ENCODE measurements at places on chromosomes 16 and 17. TPM values are rescaled to one million over a fixed set of nuclear protein-coding genes. Genes with fewer than 3 reads are reported as not detected.
A peak's percentile ranks its signal among the peaks of the same experiment; 100 is the strongest.

FNDC8 gene
- total RNA-seq: not detected

KRTAP4-1 gene
- not detected for total RNA-seq

MYH8 gene
- total RNA-seq: not detected

PIMREG gene
- 1.1 TPM for total RNA-seq

CLEC18B gene
- 4.9 TPM for total RNA-seq

TAF15 gene
- total RNA-seq: 153 TPM

RASD1 gene
- 0.48 TPM for total RNA-seq

NUPR1 gene
- 3.8 TPM for total RNA-seq

- DNase-seq: no peak
These were observed 8.6 kb downstream of the PDIA2 start for GRCh38 chr16:291539-291938.

GRCh38 chr16:4182581-4183236 is 59.2 kb downstream of the SRL start:
- DNase-seq: no peak

DNA sequence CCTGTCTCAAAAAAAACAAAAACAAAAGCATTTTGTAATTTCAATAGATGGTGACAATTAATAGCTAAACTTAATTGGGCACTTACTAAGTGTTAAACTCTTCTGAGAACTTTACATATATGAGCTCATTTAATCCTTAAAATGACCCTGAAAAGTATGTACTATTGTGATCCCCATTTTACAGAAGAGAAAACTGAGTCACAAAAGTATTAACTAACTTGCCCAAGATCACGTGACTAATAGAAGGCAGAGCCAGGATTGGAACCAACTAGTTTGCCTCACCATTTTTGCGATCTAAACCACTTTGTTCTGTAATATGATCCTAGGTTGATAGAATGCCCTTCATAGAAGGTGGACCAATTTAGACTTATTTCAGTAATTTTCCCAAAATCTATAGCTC is 26.2 kb downstream of the VMP1 start:
- DNase-seq: no peak

DNA sequence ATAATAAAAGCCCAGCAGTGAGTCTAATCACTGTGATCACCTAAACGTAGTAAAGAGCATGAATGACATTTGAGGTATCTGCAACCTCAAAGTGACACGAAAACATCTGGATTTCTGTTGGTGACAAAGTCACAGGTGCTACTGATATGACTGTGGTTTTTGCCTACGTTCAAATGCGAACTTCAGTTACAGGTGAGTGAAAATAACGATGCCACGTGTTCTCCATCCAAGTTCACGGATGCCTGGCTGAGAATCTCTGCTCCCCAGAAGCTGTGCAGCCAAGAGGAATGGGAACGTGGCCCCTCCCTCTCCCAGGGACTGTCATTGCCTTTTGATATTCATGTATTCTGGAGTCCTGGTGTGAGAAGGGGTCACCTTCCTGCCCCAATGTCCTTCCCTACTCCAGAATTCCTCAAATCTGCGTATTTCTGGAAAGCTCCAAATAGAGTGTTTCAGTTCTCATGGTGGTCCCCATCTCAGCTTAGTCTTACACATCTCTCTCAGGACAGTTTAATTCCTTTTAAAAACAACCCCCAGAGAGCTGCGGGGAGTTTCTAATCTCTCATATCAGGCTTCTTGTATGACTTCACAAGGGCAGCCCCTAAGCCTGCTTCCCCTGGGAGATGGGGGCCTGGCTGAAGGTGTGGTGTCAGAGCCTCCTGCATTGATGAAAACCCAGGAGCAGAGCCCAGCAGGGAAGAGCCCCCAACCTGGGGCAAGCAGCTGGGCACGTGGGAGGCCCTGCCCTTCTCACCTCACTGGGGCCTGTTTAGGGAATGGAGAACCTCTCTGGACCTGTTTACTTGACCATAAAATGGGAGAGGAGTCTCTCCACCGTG is 25.8 kb downstream of the PIK3R5 start:
- no peak for DNase-seq

DNA sequence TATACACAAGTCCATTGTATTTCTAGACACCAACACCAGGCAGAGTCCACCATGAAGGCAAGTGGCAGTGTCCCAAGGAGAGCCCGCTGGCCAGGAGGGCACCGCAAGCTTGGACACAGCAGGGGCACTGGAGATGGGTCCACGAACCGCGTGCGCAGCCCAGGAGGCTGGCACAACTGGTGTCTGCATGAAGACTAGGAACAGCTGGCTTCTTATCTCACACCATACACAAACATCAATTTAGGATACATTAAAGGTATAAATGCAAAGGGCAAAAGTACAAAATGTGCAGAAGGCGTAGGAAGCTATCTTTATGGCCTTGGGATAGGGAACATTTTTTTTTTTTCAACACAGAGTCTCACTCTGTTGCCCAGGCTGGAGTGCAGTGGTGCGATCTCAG is 52.4 kb downstream of the ANKRD11 start:
- no peak for DNase-seq

DNA sequence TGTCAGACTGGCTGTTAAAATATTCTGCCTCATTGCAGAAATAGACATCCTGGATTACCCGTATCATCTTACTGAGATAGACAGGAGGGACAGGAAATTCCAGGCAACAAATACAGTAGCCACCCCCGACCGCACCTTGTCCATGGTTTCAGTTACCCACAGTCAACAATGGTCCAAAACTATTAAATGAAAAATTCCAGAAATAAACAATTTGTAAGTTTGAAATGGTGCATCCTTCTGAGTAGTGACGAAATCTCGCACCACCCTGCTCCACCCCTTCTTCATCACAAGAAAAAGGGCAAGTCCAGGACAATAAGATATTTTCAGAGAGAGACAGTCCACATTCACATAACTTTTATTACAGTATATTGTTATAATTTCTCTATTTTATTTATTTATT is 23.6 kb upstream of the PRSS54 start:
- DNase-seq: no peak

DNA sequence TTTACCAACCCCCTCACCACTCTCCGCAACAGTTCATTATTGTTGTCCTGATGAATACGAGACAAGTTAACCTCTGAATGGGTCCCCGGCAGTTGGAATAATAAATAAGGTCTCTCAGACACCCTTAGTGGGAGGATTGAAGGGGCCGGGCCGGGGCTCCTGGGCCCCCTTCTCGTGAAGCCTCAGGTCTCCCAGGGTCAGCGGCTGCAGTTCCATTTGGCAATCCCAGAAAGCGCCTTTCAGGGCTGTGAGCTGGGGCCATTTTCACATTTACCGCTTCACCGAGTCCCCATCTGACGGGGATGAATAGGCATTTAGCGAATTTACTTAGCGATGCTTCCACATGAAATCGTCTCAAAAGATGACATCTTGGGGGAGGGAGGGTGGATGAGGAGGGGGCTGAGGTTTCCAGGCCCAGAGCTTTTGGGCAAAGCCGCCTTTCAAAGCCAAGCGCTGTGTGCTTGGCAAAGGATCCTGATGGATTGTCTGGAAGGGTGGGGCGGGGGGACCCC is 309.8 kb downstream of the XYLT1 start:
- DNase-seq: no peak

GRCh38 chr16:80063031-80063712 is 462.6 kb upstream of the MAF start:
- no peak for DNase-seq

DNA sequence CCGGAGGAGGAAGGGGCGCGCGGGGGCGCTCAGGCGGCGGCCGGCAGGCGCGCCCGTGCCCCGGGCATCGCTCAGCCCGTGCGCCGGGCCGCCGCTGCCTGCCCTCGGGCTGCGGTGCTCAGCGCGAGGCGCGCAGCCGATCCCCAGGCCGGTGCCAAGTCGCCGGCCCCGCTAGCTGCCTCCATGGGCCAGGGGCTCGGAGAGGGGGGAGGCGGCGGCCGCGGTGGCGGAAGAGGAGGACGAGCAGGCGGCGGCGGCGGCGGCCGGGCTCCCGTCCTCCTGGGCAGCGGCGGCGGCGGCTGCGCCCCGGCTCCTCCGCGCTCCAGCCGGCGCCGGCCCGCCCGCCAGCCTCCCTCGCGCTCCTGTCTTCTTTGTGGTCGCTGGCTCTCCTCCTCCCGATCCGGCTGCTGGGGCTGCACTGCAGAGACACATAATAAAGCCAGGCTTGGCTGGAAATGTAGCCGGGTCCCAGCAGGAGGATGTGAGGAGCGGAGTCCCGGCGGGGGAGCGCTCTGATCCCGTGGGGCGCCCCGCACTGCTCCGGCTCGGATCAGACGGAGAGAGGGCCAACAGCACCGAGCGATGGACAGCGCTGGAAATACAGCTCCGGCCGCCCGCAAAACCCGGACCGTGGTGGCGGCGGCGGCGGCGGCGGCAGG is 889 bp upstream of the ZNF423 start:
- peak; percentile 79 for DNase-seq

DNA sequence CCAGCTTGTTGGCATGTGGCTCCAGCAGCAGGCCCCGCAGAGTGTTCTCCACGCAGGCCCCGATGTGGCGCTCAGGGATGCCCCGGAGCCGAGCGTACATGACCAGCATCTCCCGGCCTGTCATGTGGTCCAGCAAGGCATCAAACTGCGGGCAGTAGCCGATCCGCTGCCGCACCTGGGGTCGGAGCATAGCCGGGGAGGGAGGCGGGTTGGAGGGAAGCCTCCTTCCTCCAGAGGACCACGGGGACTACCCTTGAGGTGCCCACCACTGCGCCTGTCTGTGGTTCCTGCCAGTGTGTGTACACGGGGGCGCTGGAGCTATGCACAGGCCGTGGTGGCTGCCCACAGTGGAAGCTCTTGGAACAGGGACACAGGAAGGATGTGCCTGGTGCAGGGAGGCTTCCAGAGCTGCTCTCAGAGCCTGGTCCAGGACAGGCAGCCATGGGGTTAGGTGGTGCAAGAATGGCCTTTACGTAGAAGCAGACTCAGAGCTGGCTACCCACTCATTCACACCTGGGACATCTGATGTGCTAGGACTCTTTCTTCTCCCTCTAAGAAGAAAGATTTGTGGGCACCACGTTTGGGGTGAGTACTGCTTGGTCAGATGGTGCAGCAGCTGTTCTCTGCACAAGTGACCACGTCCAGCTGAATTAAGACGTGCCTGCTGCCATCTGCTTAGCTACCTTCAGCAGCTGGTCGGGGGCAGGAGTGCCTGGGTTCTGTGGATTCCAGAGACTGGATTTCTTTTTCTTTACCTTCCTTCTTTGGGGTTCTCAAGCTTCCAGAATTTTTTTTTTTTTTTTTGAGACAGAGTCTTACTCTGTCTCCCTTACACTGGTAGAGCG is 11.3 kb upstream of the RNPS1 start:
- DNase-seq: no peak

DNA sequence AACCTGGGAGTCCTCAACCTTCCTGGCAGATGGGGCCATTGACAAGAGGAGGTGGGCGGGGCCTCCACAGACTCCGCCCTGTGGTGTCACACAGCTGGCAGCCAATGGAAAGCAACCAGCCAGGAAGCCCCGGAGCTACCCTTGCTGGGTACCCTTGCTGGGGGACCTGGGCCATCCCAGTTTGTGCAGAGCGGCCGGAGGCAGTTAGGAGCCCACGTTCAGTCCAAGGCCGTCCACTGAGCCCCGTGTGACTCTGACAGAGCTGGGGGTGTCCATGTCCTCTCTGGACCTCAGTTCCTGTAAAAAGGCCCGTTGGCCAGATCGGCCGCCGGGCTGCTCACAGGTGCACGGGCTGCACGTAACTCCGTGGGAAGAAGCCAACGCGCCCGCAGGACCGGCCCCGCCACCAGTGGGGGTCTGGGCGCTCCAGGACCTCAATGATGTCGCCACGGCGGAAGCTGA is 17.1 kb upstream of the FAM83G start:
- DNase-seq: no peak

DNA sequence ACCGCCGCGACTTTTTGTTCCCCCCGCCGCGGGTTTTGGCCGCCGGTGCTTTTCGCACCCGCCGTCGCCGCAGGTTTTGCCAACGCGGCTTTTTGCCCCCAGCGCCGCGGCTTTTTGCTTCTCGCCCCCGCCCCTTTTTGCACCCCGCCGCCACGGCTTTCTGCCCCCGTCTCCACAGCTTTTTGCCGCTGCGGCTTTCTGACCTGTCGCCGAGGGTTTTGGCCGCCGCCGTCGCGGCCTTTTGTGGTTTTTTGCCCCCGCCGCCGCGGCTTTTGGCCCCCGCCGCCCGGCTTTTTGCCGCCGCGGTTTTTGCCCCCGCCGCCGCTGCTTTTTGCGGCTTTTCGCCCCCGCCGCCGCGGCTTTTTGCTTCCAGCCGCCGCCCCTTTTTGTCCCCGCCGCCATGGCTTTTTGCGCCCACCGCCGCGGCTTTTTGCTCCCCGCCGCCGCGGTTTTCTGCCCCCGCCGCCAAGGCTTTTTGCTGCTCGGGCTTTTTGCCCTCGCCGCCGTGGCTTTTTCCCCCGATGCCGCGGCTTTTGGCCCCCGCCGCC is 151.1 kb downstream of the KCNJ18 start:
- no peak for DNase-seq

GRCh38 chr16:50416388-50416787 is 47.6 kb upstream of the BRD7 start:
- no peak for DNase-seq

GRCh38 chr16:68658341-68658973 is 13.3 kb downstream of the CDH3 start:
- peak; percentile 84 for DNase-seq

- DNase-seq: no peak
These were observed 204.1 kb downstream of the COPRS start for GRCh38 chr17:31654936-31655335.

DNA sequence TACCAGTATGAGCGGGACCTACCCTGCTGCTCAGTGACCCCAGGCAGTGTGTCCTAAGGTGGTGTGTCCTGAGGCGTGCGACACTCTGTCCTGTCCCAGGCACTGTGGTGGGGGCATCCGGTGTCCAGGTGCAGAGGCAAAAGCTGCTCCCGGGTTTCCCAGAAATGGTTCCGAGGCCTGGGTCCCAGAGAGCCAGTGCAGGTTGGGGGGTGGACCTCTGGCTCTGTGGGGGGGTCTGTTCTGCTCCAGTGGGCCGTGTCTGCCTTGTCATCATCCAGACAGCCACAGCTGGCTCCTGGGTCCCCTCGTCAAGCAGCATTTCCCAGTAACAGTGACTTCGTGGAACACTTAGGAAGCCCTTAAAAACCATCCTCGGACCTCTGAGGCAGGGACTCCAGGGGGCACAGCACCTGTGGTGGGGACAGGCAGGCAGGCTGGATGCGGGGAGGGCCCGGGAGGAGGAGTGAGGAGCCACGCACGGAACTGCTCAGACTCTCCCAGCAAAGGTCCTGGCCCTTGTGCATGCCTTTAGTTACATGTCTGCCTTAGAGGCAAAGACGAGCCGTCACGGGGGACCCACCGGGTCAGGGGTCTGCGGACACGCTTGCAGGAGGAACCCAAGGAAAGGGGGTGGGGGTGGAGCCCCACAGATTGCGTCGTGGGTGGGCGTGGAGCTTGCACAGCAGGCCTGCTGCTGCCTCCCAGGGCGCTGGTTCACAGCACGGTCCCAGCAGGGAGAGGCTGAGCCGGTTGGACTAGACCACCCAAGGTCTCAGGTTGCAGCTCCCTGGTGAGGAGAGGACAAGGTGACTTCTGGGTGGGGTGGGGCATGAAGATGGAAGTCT is 5.6 kb downstream of the SLC16A3 start:
- no peak for DNase-seq

DNA sequence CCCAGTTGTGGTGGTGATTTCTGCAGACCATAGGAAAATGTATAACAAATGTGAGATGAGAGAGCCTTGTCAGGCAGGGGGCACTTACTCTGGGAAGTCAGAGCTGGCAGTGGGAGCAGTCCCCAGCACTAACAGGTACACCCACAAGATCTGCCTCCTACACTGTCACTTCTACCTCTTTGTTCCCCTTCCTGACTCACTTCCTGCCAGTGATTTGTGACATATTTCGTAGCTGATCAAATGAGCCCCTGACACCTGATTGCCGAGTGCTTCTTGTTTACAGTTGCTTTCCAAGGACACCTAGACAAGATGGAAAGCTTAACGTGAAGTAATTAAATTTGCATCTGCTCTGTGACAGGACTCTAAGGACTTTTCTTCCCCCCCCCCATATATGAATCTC is 40.5 kb downstream of the FTO start:
- no peak for DNase-seq

Measured in astrocyte (in vitro differentiated cells and primary cell).